ENCODE measurements at places on chromosomes 4 and X.

GRCh38 chr4:83174844-83175414 is 60.4 kb upstream of the PLAC8 start:
- no peak for DNase-seq

GRCh38 chrX:26352891-26353430 is 137.0 kb downstream of the MAGEB5 start:
- DNase-seq = no peak

- no peak for DNase-seq
These were observed 2.6 kb downstream of the DTHD1 start for GRCh38 chr4:36283912-36284465.

- DNase-seq = no peak
These were observed 7.5 kb downstream of the HADH start for GRCh38 chr4:107996949-107997788.

DNA sequence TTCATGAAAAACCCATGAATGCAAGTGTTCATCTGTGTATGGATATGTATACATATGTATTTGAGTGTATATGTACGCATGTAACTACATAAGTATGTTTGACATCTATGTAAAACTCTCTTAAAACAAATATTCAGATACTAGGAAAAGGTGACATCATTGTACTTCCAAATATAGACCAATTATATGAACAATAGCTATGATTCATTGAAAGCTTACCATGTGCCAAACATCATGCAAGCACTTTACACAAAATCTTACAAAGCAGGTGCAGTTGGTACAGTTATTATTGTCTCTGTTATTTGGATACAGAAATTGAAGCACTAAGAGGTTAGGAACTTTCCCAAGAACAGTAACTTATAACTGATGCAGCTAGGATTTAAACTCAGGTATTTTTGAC is 21.4 kb downstream of the MAGEB17 start:
- no peak for DNase-seq

DNA sequence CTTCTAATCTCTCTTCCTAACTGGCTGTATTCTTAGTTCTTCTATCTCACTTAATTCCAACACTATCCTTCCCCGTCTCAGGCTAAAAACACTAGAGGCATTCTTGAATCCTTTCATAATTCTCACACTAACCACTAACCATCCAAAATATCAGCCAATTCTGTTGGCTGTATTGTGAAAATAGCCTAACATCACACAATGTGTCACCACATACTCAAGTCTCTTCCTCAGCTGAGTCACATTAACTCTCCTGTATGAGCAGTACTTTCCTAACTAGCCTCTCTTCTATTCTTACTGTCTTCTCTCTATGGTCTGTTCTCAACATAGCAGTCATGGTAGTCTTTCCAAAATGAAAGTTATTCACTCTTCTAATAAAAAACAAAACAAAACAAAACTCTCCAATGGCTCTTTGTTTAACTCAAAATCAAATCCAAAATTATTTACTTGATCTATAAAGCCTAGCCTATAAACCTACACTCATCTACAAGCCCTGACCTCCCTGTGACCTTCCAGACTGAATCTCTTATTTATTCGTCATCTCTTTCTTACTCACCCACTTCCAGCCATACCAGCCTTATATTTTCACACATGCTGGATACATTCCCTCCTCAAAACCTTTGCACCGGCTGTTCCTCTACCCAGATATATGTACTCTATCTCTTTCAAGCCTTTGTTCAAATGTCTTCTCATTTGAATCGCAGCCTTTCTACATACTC is 445.9 kb downstream of the TLL1 start:
- DNase-seq = no peak

DNA sequence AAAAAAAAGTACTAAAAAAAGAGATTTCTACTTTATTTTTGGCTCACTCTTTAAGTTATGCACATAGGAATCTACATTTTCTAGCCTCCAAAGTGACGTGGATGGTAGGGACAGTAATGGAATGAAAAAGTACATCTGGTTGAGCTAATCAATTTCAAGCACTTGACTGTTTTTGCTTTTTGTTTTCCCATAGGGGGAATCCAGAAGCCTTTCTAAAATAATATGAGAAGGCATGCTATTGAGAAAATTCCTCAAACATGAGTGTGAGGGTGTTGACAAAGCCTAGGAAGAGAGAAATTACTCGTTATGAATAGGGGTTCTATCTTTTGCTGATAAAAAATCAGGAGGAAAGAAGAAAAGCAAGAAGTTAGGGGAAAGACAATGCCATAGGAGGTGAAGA is 242.5 kb upstream of the PUDP start:
- DNase-seq = no peak

DNA sequence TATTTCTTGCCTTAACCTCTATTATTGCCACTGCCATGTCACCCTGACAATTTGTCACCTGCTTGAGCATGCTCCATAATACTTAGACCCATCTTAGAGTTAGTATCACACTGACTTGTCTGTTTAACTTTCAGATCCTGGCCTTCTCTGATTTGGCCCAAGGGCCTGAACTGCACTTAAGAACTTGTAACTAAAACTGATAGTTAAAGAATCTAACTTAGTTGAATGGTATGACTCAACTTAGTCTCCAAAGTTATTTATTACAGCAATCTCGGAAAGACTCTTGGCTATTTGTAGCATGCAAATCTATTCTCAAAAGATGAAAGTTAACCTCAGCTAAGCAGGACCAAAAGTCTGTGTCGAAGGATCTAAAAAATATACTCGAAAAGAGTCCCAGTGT is 72.3 kb downstream of the IGSF1 start:
- DNase-seq = no peak

DNA sequence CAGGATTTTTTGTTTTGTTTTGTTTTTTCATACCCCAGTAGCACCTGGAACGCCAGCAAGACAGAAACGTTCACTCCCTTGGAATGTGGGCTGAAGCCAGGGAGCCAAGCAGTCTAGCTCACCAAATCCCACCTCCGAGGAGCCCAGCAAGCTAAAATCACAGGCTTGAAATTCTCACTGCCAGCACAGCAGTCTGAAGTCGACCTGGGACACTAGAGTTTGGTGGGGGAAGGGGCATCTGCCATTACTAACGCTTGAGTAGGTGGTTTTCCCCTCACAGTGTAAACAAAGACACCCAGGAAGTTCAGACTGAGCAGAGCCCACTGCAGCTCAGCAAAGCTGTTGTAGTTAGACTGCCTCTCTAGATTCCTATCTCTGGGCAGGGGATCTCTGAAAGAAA is 99.6 kb upstream of the FGF16 start:
- DNase-seq = no peak

GRCh38 chr4:34644579-34645115 is 1599.7 kb downstream of the ARAP2 start:
- DNase-seq = no peak

- DNase-seq = no peak
These were observed 43.3 kb downstream of the NCAPG start for GRCh38 chr4:17854036-17854435.

- DNase-seq = no peak
These were observed 36.4 kb upstream of the CLCN4 start for GRCh38 chrX:10120331-10120730.

DNA sequence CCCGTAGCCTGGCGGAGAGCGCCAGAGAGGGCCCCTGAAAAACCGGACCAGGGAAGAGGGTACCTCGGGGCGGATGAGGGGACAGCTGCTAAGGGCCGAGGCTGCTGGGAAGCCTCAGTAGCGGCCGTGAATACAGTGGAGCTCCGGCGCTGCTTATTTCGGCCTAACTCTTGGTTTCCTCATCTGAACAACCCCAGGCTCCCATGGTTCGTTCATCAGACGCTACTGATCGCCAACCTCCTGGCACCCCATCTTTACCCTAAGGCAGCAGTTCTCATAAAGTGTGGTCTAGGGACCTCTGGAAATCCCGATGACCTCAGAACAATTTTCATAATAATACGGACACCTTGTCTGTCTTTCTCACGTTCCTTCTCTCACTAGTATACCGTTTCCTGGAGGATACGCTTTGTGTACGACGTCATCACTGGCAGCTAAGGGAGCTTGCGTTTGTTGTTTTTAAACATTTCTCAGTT is 645 bp upstream of the RAB28 start:
- DNase-seq = peak; percentile 62

GRCh38 chr4:150310159-150310895 is 232.1 kb downstream of the DCLK2 start:
- DNase-seq = no peak

DNA sequence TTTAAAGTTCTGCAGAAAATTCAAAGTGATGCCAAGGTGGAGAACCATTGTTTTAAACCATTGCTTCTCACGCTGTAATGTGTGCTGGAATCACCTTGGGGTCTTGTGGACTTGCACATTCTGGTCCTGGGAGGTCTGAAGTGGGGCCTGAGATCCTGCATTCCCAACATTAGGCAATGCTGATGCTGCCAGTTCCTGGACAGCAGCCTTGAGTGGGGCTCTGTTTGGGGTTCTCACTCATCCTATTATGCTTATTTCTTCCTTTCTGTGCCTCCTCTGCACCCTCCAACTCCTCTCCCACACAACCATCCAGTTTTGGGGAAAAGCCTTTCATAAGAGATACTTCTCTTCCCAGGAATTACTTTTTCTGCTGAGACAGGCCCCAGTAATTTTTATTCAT is 44.2 kb upstream of the RASSF6 start:
- no peak for DNase-seq

- DNase-seq = no peak
These were observed 12.4 kb downstream of the VAMP7 start for GRCh38 chrX:155893521-155893920.

GRCh38 chrX:129781134-129781672 is 1.5 kb downstream of the SASH3 start:
- DNase-seq = no peak

DNA sequence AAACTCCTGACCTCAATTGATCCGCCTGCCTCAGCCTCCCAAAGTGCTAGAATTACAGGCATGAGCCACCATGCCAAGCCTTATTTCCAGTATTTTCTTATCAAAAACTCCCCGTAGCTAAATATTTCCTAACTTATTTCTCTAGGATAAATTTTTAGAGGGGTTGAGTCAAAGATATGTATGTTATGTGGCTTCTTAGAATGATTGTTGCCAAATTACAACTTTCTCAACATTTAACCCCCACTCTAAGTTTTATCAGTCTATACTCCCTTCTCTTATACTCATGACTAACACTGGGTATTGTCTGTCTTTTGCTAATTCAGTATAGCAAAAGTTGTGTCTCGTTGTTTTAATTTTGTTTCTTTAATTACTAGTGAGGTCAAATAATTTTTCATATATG is 187.7 kb upstream of the LNX1 start:
- no peak for DNase-seq

DNA sequence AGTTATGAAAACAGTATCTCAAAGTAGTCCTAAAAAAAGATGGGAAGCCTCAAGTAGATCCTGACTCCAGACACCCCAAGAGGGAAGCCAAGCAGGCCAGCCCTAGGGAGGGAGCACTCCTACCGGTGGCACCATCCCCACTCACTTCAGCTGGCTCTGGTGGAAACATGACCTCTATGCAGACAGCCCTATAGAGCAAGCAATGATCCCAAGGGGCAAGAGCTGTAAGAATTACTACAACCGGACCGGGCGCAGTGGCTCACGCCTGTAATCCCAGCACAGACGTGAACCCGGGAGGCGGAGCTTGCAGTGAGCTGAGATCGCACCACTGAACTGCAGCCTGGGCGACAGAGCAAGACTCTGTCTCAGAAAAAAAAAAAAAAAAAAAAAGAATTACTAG is 5.7 kb downstream of the LETM1 start:
- no peak for DNase-seq

DNA sequence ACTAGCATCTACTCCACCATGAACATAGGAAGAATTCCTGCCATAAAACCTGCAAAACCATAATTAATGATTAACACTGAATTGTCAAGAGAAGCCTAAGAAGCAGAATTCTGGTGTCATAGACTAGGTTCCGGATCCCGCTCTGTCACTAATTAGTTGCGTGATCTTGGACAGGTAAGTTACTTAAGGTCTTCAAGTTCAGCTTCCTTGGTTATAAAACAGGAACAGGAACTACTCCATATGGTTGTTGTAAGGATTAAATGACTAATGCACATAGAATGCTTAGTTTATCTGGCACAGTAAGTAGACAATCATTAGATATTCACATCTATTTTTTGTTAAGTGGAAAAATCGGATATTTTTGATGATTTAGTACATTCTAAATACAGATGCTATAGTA is 14.3 kb downstream of the G3BP2 start:
- DNase-seq = no peak

- DNase-seq = no peak
These were observed 95.4 kb downstream of the NFKB1 start for GRCh38 chr4:102596532-102596931.

GRCh38 chr4:180635281-180635680 is 1607.9 kb upstream of the TENM3 start:
- no peak for DNase-seq

- DNase-seq = no peak
These were observed 143.8 kb downstream of the FBXW7 start for GRCh38 chr4:152392079-152392478.

DNA sequence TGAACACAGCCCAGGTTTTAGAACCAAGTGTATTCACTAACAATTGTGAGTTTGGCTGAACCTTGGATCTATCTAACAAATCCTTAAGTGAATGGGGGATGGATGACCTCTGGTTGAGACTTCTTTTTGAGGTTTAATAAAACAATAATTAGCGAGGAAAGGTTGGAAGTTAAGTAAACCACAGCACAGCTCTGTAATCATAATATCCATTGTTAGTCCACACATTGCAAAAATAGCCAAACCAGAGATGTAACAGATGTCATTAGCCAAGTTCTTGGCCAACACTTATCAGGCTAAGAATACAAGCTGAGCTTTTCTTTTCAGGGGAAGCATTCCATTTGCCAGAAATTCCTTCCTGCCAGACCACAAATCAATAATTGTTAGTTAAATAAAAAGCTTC is 59.1 kb downstream of the FREM3 start:
- no peak for DNase-seq

GRCh38 chr4:41179498-41180195 is 34.7 kb downstream of the APBB2 start:
- DNase-seq = no peak

- no peak for DNase-seq
These were observed 217.0 kb upstream of the FAT4 start for GRCh38 chr4:125097729-125098128.

GRCh38 chr4:75671802-75672421 is 1.3 kb downstream of the G3BP2 start:
- DNase-seq = no peak

GRCh38 chr4:40434126-40434687 is 99.1 kb downstream of the CHRNA9 start:
- DNase-seq = no peak

DNA sequence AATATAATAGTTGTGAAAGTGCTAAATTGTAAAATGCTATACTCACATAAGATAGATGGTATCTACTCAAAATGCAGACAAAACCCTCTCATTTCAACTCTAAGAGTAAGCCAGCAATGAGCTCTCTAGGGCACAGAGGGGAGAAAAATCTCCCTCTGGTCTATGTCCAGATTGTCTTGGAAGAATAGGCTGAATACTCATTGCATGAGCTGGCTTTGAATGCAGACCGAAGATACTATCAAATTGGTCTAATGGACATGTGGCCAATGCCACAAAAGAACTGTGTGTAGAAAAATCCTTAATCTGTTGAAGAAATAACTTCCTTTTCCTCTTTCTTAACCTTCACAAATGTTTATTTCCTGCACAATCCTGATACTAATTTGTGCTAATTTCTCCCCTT is 3.5 kb downstream of the ZXDA start:
- peak; percentile 34 for DNase-seq

- DNase-seq = no peak
These were observed 111.2 kb upstream of the RAPGEF2 start for GRCh38 chr4:158991534-158992155.

All from cerebellar cortex (tissue), 1 donor.